ENCODE measurements at places on chromosomes 5 and 9. TPM values are rescaled to one million over a fixed set of nuclear protein-coding genes. Genes with fewer than 3 reads are reported as not detected.

Gene FAM221B
- total RNA-seq = not detected

Gene SPATA6L
- total RNA-seq = 0.15 TPM

Gene POU4F3
- not detected for total RNA-seq

Gene GBGT1
- 5.6 TPM for total RNA-seq

Gene RORB
- total RNA-seq = 0.87 TPM

Gene FIBCD1
- total RNA-seq = 17.5 TPM

Gene MAPKAP1
- total RNA-seq = 98.9 TPM

Gene C1QTNF3
- 0.99 TPM for total RNA-seq

Gene MLLT3
- 37.1 TPM for total RNA-seq

Gene BTNL3
- not detected for total RNA-seq

Gene NFIB
- total RNA-seq = 40.7 TPM

Gene GPR151
- not detected for total RNA-seq

Gene ZNF354C
- total RNA-seq = 7.9 TPM

Gene OGN
- total RNA-seq = 17.5 TPM

Gene MLANA
- total RNA-seq = not detected

Gene CD74
- total RNA-seq = 7.8 TPM

Gene RNF183
- not detected for total RNA-seq
